CD4-positive, alpha-beta T cell treated with Interleukin-10 for 1 hour (primary cell): ENCODE measurements at places on chromosomes 6 and 20.

GRCh38 chr6:8023638-8024037 lies 40.6 kb downstream of the BLOC1S5 start:
- DNase-seq, result no peak

- DNase-seq, result peak; percentile 87
Measured at GRCh38 chr6:33418690-33419291, 884 bp upstream of the CUTA start.

GRCh38 chr20:16918366-16918765 lies 170.2 kb downstream of the OTOR start:
- no peak for DNase-seq

GRCh38 chr20:36549942-36550789 lies 8.8 kb downstream of the MYL9 start:
- DNase-seq, result no peak

GRCh38 chr20:24042646-24043045 lies 54.1 kb upstream of the GGTLC1 start:
- DNase-seq, result no peak

DNA sequence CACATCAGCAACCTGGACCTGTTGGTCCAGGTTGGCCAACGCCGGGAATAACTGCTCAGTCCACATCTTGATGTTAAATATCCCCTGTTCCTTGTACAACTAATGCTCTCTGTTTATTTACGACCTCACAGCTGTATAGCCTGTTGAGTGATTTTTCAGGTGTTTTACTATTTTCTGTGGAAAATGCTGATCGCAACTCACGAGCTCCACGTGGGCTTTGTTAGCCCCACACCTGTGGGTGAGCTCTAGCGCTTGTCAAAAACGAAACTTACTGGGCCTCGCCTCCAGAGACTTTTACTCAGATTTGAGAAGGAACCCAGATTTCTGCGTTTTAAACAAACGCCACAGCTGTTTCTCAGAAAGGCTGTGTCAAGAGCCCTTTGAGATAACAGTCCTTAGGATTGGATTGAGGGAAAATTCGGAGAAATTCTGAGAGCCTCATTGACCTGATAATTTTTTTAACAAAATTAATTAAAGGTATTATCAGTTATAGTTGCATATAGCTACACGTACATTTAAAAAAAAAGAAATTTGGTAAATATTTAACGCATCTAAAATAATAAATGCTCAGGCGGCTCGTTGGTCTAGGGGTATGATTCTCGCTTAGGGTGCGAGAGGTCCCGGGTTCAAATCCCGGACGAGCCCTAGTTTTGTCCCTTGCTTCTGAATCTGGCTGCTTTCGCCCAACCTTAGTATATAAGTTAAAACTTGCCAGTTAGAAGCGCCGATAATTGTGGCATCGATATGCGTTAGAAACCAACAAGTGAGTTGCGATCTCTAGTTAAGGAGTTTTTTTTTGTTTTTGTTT lies 16.7 kb downstream of the HMGN4 start:
- DNase-seq, result peak; percentile 76

DNA sequence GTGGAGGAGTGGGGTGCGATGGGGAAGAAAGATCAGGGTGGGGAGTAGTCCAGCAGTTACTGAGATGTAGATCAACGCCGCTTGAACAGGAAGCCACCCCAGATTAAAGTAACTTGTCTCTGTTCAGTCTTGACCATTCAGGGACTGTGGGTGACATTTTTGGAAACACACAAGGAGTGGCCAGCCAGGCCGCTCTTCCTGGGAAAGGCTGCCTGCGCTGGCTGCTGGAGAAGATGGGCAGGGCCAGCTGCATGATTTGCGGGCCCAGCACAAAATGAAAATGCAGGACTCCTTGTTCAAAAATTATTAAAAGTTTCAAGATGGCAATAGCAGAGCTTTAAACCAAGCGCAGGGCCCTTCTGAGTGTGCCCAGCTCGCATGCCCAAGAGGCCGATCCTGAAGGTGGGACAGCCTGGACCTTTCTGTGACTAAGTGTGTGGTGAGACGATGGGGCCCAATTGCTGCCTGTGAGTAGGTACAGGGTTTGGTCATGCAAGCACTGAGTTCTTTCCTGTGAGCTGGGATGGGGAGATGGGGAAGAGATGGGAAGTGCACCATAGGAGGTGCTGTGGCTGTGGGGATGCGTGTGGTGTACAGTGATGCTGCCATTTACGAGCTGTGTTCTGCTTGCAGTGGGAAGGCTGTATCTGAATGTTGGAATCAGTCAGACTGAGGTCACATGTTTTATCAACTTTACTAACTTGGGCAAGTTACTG lies 51.3 kb downstream of the DAAM2 start:
- DNase-seq, result no peak

DNA sequence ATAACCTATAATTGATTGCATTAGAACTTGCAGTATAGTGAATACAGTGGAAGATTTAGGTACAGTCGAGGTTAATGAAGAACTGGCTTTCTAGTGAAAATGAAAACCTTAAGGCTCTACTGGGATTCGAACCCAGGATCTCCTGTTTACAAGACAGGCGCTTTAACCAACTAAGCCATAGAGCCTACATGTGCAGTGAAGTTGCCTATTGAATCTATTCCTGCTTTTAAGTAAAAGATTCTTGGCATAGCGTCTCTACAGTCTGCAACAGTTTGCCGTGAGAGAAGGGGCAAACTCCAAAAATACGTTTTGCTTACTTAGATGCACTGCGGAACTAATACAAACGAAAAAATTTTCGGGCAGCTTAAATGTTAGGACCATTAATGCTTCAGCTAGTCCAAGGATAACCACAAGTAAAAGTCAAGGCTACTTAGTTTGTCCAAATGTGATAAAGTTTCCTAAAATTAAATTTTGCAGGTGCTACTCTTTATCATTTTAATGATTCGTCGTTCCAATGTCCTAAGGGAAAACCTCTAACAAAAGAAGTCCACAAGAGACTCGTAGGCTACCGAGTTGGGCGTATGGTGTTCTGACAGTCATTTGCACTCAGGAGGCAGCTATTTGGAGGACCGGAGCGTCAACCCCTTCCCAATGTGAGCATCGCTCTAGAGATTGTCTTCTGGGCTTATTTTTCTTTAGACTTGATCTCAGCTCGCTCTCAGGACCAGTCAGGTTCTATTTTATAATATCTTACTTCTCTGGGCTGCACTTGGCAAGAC lies 31.3 kb upstream of the ZSCAN23 start:
- DNase-seq, result no peak
